ENCODE measurements at places on chromosomes 7 and 10.

GRCh38 chr10:122298206-122298597, 27.1 kb downstream of the BTBD16 start:
- no peak for DNase-seq

GRCh38 chr7:81533931-81534330, 235.9 kb downstream of the HGF start:
- DNase-seq: no peak

- no peak for DNase-seq
Measured at GRCh38 chr7:92423710-92424131, 23.6 kb upstream of the GATAD1 start.

DNA sequence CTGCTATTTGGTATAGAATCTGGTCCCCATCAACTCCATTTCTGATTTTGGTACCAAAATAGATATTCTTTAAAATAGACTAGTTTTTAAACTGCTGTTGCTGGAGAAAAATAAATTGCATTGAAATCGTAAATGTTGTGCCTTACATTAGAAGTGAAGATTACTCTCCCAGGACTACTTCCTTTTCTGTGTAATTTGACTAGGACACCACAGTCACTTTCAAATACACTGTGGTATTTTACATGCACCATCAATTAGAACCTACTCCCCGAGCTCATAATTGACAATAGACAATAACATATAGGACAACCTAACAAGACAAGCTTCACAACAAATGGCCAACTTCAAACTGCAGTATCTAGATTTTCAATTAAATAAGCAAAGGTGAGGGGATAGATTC, 211.5 kb downstream of the DGKB start:
- DNase-seq: no peak

- DNase-seq: no peak
Measured at GRCh38 chr10:78937800-78938694, 130.7 kb upstream of the ZMIZ1 start.

GRCh38 chr10:74343804-74344203, 192.8 kb downstream of the ADK start:
- no peak for DNase-seq

DNA sequence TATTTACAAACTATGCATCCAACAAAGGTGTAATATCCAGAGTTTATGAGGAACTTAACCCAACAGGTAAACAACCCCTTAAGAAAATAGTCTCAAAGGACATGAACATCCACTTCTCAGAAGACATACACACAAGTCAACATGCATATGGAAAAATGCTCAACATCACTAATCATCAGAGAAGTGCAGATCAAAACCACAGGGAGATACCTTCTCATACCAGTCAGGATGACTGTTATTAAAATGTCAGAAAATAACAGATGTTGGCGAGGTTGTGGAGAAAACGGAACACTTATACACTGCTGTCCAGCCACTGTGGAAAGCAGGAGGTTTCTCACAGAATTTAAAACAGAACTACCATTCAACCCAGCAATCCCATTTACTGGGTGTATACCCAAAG, 84.0 kb downstream of the ADD3 start:
- DNase-seq: no peak

- no peak for DNase-seq
Measured at GRCh38 chr7:68269405-68269804, 1272.8 kb downstream of the TYW1 start.

DNA sequence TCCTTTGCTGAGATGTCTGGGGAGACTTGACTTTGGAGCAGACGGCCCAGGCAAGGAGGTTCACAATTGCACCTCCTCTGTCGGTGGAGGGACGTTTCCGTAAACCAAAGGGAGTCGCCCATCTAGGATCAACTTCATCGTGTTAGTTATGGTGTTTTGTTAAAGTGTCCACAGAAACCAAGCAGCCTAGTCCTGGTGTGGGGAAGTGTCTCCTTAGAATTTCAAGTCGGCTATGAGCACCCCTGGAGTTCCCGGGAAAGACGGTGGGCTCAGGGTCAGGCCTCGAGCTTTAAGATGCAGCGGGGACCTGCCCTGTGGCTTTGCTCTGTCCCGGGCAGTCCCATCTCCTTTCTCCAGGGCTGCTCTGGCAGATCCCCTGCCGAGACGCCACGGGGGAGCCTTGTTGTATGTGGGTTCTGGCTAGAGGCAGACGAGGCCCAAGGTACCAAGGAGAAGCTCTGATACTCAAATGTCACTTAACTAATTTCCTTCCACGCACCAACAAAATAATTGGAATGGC, 319.2 kb downstream of the ADARB2 start:
- no peak for DNase-seq

- DNase-seq: no peak
Measured at GRCh38 chr10:113872139-113873030, 17.9 kb downstream of the NHLRC2 start.

DNA sequence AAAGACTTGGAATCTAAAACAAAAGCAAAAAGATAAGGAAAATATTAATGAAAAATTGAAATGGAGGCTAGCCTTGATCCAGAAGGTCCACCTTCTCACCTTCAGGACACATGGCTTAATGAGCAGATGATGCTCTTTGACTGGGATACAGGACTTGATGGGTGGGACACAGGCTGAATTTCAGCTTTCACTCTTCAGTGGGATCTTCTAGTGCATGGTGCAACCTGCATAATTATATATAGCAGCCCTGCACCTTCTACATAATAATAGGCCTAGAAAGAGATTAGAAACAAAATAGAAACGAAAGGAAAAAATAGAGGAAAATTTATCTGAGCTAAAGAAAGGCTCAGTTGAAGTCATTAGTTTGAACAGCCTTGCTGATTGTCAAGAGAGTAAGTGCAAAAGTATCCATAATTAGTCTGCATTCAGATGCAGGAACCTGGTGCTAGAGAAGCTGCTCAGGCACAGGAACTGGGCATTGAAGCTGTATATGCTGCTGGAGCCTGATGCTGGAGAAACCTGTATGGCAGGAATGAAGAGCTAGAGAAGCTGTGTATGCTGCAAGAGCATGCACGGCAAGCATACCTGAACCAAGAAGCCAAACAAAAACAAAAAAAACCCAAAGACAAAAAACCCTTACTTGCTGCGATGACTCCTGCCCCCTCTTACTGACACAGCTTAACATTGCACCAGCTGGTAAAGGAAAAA, 19.4 kb downstream of the MKLN1 start:
- DNase-seq: no peak

- DNase-seq: no peak
Measured at GRCh38 chr10:76497666-76498065, 1066.2 kb downstream of the LRMDA start.

DNA sequence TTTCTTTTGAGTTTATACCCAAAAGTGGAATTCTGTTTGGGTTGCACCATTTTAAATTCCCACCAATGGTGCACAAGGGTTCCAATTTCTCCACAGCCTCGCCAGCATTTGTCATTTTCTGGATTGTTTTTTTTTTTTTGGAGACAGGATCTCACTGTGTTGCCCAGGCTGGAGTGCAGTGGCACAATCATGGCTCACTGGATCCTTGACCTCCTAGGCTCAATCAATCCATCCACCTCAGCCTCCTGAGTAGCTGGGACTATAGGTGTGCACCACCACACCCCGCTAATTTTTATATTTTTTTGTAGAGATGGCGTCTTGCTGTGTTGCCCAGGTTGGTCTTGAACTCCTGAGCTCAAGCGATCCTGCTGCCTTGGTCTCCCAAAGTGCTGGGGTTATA, 46.6 kb downstream of the CUX1 start:
- DNase-seq: no peak

DNA sequence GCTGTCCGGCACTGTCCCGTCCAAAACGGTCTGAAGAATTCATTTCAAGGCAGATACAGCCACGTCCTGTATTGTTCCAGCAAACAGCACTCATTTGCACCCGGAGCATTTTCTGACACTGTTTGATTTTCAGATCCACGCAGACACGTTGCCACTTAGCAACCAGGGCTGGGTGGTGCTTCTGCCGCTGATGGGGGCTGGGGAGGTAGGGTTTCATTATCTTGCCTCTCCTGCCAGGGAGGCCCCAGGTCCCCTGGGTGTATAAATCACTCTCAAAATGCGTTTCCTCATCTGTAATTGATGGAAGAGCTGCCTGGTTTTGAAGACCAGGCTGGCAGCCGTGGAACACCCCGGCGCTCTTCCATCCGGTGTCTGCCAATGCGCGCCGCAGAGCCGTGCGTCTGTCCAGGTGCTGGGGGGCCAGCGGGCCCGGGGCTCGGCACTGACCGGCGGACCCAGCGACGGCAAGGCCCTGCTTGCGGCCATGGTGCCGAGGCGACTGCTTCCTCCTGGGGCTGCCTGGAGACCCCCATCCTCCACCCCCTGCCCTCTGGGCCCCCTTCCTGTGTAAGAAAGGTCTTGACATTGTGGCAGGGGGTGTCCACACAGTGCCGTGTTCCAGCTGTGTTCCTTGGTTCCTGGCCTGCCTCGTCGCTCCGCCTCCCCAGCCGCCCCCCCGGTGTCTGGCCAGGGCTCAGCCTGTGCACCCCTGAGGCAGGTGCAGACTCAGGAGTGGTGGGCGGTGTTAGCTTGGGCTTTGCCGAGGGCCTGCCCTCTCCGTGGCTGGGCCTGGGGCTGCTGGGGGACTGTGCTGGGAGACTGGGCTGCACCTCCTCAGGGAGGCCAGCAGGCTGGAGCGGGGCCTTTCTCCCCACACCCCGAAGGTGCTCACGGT, 16.6 kb downstream of the ADGRA1 start:
- DNase-seq: no peak

DNA sequence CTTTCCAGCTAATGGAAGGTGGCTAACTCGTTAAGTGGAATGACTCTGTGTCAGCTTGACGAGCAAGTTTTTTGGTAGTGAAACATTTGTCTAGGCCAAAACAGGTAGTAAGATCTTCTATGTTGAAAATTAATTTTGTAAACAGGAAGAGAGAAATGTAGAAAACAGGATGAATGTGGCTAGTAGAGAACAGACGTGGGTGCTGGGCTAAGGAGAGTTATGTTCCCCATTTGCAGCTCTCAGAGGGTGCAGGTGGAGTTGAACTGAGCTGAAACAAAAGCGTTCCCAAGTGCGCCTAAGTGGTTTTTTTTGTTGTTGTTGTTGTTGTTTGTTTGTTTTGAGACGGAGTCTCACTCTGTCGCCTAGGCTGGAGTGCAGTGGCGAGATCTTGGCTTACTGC, 59.5 kb upstream of the SRPK2 start:
- DNase-seq: no peak

DNA sequence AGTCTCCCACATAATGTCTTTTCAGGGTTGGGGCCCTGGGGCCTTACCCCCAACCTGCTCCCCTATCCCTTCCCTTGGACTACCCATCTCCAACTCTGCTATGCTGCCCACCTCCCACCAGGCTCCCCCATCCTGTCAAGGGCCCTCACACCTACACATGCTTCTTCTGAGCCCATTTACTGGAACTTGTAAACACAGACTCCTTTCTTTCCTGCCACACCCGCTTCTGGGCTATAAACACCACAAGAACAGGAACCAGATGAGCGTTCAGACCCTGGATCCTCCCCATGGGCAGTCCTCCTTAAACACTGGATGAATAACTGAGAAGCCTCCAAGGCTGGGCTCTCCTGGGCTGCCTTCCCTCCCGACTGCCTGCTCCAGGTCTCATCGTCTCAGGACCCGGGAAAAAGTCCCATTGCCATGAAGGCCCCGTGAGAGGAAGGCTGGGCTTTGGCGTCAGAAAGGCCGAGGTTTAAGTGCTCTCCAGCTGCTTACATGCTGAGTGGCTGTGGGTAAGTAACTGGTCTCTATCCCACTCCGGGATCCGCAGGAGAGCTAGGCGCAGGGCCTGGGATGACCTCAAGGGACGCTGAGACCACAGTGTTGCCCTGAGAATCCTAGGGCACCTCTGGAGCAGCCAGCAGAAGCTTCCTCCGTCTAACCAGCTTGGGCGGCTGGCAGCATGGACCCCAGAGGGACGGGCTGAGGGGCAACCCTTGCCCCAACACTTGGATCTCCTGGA, 15.6 kb upstream of the CRHR2 start:
- no peak for DNase-seq

GRCh38 chr10:125008689-125009638, 67.0 kb downstream of the ZRANB1 start:
- DNase-seq: no peak

DNA sequence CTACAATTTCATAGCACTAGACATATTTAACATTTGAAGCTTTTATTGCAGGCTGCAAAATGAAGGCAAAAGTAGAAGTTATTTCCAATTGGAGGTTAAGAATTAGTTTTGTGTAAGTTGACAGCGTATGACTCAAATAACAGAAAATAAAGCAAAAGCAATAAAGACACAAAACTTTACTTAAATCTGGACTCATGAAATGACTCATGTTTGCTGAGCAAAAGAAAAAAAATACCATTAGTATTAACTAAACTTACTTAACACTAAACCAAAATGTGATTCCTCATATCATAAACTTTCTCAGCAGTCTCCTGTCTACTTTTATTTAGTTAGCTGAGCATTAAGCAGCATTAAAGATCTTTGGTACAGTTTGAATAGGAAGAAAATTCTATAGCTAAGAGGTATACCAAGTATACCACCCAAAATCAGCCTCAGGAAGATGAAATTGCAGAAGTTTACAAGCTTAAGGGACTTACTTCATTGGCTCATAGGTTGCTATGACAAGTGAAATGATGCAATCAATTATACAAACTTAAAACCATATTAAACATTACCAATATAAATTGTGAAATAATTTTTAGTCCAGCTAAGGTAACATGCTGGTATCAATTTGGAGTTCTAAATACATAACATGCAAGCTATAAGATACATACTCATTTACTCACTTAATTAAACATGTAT, 1131.4 kb downstream of the XPNPEP1 start:
- DNase-seq: no peak

DNA sequence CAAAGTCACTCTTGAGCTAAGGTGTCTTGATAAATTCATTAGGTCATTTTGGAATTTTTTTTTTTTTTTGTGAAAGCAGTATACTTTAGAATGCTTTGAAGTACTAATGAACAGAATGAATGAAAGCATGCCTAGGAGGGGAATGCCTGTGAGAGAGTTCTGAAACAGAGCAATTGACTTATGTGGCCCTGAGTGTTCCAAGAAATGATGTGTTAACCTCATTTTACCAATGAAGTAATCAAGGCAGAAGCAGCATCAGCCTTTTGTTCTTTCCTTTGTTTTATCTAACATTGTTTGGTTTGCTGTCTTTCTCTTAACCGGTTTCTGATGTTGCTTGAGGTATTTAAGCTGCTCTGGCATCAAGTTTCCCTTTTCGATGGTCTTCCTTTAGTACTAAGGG, 154.6 kb upstream of the HGF start:
- no peak for DNase-seq

- DNase-seq: no peak
Measured at GRCh38 chr7:126792521-126792920, 460.2 kb downstream of the GRM8 start.

DNA sequence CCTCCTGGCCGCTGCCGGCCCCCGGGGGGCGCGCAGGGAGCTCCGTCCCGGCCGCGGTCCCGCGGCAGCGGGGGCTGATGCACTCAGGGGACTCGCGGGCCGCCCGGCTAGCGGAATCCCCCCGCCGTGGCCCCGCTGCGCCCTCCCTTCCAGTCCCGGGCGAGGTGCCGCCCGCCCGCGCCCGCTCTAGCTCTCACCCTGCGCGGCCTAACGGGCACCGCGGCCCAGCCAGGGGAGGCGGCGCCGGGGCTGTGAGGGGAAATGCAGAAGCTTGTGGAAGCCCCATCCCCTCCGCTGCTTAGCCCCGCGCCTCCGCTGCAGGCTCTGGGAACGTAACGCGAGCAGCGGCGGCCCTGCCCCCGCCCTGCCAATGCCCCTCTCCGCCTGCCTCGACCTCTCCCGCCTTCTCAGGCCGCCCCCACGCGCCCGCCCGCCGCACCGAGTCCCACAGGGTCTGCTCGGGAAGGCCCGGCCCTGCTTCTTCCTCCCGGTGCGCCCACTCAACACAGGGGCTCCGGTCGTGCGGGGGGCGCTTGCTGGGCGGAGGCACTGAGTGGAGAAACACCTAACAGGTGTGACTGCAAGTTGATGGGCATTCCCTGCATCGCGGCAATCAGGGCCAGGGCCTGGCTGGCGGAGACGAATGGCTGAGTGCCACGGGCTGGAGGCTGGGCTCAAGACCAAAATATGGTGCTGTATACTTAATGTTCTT, 384 bp upstream of the TMEM229A start:
- peak; percentile 66 for DNase-seq

All from nucleus accumbens (tissue), 56 donors.